Right lung (tissue), 10 donors: ENCODE measurements at places on chromosomes 1 and 21. TPM values are rescaled to one million over a fixed set of nuclear protein-coding genes. Genes with fewer than 3 reads are reported as not detected.

TCHHL1 gene
- polyA plus RNA-seq = not detected

SIM2 gene
- polyA plus RNA-seq = 1.9 TPM

ILDR2 gene
- polyA plus RNA-seq = 0.50 TPM

CELA2B gene
- 0.31 TPM for polyA plus RNA-seq

DNA sequence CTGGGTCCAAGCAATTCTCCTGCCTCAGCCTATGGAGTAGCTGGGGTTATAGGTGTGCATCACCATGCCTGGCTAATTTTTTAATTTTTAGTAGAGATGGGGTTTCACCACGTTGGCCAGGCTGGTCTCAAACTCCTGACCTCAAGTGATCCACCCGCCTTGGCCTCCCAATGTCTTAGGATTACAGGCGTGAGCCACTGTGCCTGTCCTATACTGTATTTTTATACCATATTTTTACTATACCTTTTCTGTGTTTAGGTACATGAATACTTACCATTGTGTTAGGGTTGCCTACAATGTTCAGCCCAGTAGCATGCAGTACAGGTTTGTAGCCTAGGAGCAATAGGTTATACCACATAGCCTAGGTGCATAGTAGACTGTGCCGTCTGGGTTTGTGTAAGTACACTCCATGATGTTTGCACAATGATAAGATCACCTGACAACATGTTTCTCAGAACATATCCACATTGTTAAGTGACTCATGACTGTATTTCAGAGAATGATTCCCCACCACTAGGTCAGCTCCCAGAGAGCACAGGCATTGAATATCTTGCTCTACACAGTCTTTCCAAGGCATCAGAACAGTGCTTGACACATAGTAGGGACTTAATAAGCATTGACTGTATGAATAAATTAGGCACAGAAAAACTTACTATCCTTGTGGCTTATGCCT lies 6.0 kb upstream of the CITED4 start:
- no peak for DNase-seq

DNA sequence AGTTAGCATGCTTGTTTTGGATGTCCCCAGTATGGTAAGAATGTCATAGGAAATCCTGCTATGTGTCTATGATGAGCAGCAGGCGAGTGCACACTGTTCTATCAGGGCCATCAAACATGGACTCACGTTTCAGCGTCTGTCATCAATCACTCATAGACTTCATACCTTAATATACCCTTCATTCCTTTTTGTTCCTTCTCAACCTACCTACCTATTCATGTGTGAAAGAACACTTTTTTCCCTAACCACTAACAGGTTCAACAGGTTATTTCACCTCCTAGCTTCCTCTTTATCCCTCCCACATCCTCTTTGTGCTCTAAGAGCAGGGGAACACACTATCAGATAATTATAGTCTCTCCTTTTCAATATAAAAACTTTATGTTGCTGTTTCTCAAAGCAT lies 300.6 kb downstream of the TM2D1 start:
- DNase-seq = no peak

- no peak for DNase-seq
These were observed 17.5 kb downstream of the VASH2 start for GRCh38 chr1:212967801-212968200.

GRCh38 chr1:1153874-1154273 lies 19.8 kb upstream of the TTLL10 start:
- DNase-seq = no peak

GRCh38 chr21:46081022-46081861 lies 16.7 kb upstream of the COL6A2 start:
- DNase-seq = no peak

DNA sequence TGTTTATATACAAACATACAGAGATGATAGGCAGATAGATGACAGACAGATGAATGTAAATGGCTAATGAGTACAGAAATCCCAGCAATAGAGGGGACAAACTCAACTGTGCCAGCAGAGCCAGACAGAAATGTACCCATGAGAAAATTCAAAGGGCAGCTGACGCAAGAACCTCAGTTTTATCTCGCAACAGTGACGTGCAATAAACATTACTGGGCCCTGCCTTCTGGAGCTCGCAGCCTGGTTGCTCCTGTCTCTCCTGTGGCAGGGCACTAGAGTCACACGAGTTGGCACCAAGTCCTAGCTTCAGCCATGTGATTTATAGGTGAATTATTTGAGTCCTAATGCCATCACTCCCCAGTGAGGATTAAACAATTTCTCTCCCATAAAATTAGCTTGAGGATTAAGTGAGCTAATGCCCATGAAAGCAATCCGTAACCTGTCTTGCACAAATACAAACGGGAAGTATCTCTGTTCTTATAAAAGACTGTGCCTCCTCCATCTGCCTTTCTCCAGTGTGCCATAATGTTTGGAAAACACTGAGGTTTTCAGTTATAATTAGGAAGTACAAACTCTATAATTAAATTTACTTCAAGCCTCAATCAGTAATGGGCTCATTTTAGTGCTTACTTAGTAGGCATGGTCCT lies 50.7 kb downstream of the VAV3 start:
- DNase-seq = no peak

- DNase-seq = no peak
These were observed 9.9 kb upstream of the DCAF6 start for GRCh38 chr1:167926486-167926997.

- no peak for DNase-seq
These were observed 55.5 kb downstream of the PLPPR5 start for GRCh38 chr1:98949166-98949565.

DNA sequence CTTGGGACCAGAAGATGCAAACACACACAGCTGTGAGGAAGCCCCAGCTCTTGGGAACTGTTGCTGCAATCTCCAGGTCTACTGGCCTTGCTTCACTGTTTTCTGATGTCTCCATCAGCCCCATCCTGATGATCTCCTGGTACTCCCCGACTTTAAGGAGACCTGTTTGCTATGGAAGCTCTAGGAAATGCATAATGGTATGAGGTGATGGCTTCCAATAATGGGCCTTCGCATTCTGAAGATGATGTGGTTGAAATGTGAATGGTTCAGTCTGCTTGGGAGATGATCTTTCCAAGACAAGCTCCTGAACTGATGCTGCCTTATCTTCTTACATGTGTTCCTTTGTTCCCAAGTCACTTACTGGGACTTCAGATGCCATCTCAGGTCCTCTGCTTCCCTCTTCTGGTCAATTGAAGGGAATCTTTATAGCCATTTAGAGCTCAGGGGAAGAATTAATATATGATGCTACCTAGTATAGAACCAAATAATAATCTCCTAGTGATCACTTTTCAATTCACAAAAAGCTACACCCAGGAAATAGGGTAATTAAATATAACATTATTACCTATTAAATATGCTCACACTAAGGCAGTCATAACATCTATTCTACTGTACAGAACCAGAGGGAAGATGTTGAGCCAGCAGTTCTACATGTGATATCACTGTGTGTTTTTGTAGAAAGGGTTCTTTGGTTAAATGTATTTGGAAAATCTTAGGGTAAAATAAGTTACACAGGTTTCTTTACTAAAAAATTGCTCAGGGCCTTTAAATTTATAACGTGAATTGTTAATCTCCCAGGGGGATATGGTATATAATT lies 73.9 kb upstream of the VTCN1 start:
- peak; percentile 41 for DNase-seq

DNA sequence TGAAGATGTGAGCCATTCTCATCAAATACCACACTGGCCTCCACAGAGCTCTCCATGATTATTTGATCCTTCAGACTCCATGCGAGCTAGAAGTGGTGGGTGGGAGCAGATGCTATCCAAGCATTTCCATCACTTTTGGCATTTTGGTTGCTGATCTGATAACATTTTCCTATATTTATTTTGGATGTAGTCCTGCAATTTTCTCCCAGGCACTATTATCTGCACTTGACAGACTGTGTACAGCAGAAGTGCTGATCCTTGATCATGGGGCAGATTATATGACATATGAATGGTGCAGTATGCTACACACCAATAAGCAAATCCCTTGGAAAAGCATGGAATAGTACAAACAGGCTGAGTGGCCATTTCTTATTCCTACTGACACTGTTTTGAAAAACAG lies 167.6 kb upstream of the LRRC7 start:
- no peak for DNase-seq

DNA sequence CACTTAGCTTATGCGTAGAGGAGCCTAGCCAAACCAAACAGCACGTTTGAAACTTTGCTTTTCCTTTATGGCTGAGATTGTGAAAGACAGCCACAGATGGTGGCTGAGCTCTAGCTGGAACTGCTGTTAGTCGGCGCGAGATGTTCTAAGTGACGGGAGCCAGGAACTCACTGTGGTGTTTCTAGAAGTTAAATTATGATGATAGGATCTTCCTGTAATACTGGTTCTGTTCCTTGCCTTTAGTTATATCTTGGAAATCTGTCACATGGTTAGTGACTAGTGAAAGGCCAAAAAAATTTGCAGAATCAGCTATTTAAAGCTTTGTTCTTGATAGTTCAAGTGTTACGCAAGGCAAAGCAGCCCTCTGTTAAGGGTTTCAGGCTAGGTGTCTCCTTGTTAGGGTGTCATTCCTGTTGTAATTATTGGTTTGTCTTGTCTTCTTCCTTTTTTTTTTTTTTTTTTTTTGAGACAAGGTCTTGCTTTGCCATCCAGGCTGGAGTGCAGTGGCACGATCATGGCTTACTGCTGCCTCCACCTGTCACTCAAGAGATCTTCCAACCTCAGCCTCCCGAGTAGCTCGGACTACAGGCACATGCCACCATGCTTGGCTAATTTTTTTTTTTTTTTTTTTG lies 22.6 kb downstream of the AK4 start:
- no peak for DNase-seq

DNA sequence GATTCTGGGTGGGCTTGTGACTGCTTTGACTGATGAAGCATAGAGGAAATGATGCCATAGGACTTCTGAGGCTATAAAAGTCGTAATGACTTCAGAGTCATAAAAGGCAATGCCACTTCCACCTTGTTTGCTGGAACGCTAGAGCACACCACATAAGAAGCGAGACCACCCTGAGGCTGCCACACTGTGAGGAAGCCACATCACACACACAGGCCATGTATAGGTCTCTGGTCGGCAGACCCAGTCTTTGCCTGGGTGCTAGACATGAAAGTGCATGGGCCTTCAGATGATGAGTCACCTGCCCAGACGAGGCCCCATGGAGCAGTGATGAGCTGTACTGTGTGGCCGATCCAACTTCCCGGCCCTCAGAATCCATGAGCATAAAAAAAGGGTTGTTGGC lies 14.2 kb upstream of the KANK4 start:
- DNase-seq = no peak

DNA sequence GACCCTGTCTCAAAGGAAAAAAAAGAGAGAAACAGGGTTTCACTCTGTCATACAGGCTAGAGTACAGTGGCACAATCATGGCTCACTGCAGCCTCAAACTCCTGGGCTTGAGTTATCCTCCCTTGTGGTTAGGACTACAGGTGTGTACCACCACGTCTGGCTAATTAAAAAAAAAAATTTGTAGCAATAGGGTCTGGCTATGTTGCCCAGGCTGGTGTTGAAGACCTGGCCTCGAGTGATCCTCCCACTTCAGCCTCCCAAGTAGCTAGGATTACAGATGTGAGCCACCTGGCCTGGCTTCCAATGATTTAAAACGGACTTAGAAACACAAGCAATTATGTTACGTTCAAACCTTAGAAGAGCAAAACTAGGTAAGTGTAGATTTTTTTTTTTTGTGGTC lies 22.1 kb downstream of the GOLPH3L start:
- DNase-seq = no peak

- DNase-seq = peak; percentile 28
These were observed 17.0 kb upstream of the CD2 start for GRCh38 chr1:116737020-116737854.

DNA sequence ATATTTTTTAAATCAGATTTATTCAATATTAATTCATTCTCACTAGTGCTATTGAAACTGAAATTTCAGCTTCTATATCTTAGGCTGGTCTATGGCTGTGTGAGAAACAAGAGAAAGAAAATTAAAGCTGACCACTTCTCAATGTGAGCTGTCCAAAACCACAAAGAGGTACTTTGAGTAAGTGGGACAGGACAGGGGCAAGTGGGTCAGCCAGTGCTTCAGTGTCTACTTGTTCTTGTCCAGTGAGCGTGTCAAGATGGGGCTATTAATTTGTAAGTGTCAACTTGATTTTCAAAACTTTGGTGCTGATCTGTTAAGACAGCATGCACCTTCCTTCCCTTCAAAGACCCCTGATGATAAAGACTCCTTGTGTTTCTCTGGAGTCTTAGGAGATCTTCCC lies 533.9 kb downstream of the PLPP3 start:
- DNase-seq = no peak

- DNase-seq = no peak
These were observed 14.2 kb downstream of the ETV3L start for GRCh38 chr1:157085421-157085820.

DNA sequence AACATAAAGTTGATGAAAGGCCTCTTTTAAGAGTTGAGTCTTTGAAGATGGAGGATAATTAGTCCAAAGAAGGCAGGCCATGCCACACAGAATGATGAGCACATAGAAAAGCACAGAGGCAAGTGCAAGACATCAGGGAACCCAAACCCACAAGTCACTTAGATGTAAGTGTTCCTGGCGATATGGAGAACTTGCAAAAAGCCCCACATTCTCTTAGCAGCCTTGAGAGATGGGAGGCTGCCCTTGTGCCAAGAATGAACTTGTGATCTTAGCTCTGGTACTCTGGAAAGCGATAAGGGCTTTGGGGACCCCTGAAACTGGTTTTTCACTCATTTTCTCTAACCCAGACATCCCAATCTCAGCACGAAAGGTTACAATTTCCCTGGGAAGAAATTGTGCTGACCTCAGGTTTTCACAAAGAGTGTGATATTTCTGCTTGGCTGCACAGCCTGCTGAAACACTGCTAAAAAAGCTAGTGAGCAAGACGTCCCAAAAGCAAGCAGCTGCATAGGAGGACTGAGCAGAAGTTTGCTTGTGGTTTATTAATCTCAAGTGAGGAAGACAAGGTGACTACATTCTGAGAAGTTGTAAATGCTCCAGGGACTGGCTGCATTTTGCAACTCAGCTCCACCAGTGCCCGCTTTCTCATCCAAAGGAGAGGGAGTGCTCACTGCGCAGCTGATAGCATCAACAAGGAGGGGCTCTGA lies 496.9 kb upstream of the CAMK1G start:
- no peak for DNase-seq

DNA sequence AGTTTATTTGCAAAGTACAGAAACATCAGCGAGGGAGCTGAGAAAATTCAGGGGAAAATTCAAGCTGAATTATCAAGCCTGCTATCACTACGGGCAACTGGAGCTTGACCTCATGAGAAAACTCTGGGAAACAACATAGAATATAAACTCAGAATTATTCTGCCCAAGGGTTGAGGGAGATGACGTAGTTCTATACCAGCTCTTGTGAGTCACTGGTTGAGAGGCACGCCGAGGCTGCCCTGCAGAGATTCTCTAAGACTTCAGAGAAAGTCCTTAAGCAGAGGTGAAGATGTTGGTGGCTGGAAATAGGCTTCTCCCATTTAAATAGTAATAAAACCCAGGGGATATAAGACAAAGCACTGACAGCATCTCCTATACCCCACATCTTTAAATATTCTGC lies 12.3 kb downstream of the SYDE2 start:
- no peak for DNase-seq

GRCh38 chr21:28548291-28548690 lies 444.4 kb downstream of the LTN1 start:
- no peak for DNase-seq

GRCh38 chr1:222877854-222878253 lies 63.0 kb downstream of the DISP1 start:
- no peak for DNase-seq
